ENCODE measurements at places on chromosomes 7 and 10.

DNA sequence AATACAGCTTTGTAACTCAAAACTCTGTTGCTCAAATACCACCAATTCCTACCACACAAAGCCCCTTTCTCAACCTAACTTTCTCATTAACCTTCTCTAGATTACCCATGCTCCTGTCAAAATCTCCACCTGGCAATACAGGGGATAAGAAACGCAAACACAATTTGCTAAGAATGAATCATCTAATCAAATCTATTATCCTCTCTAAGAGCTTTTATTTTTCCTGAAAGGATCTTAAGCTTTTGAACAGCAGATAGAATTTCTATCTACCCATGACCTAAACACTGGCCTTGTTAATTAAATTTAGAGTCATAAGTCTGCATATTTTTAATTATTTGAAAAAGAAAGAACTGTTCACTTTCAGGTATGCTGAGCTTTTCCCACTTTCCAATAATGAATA, 98.3 kb downstream of the HBP1 start:
- no peak for DNase-seq

DNA sequence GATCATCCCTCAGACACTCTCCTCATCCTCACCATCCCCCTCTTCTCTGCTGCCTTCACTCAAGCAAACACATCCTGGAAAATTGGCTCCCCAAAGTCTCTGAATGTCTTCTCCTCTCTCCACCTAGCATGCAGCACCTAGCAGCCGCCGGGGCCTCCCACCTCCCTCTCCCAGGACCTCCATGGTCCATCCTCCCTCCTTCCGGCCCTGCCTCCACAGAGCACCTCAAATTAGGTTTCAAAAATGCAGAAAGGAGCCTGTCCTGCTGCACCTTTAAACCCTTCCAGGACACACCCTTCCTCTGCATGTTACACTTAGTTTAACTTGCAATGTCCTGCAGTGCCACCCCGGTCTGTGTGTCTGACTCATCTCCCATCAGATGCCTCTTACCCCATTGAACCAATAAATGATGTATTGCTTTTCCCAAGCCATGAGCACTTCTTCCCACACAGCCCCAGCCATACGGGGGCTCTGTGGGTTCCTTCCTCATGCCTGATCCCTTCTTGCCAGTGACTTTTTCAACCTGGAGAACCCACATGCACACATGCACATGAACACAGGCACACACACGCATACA, 582.5 kb upstream of the MGMT start:
- DNase-seq: no peak

DNA sequence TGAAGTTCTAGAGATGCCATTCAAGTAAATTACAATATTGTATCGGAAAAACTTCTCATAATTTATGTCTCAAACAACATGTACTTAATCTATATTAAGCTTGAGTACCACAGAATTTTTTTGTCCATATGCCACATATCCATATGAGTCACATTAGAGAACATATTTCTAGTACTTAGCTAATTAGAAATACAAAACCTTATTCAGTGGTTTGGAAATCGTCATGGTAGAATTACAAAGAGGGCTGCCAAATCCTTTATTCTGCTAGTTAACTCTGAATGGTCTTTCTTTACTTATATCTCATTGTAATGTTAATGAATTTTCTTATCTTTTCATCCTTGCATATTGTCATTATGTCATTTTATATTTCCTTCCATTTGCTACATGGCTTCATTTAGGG, 9.0 kb upstream of the VIM start:
- no peak for DNase-seq

DNA sequence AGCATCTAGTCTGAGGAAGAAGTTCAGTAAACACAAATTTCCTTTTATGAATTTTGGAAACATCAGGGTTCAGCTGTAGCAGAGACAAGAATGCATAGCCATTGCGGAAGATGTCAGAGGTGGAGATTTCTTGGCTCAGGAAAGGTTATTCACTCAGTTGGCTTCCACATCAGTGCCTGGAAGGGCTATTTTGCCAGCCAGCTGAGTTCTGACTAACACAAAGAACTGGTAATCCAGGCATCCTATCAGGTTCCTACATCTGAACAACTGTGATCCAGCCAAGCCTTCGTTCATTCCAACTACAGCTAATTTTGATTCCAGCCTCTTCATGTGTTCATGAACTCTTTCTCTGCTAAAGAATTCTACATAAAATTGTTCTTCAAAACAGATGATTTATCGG, 965.6 kb downstream of the XPNPEP1 start:
- no peak for DNase-seq
